ENCODE measurements at places on chromosomes 5 and 9.

- H3K4me1 ChIP-seq: peaks cover 8% of the 10 kb centered on the region
- no peak for DNase-seq
- no peaks in the 10 kb centered on the region for H3K36me3 ChIP-seq
- no peak overlapping the region for H3K4me3 ChIP-seq
- no peak overlapping the region for H3K27ac ChIP-seq
Observed at GRCh38 chr9:86655147-86655546, 292.2 kb downstream of the GAS1 start.

- H3K4me1 ChIP-seq: peaks cover 29% of the 10 kb centered on the region
- no peaks in the 10 kb centered on the region for H3K36me3 ChIP-seq
- H3K27me3 ChIP-seq: no peaks in the 10 kb centered on the region
- H3K27ac ChIP-seq: no peak overlapping the region
- no peak for DNase-seq
Observed at GRCh38 chr5:151280443-151280842, 23.1 kb downstream of the SLC36A3 start.

GRCh38 chr5:93735378-93735777 lies 6.0 kb downstream of the POU5F2 start:
- H3K4me1 ChIP-seq: peaks cover 4% of the 10 kb centered on the region
- H3K27ac ChIP-seq: no peak overlapping the region
- DNase-seq: no peak
- H3K36me3 ChIP-seq: peaks cover 10% of the 10 kb centered on the region
- no peak overlapping the region for H3K4me3 ChIP-seq

DNA sequence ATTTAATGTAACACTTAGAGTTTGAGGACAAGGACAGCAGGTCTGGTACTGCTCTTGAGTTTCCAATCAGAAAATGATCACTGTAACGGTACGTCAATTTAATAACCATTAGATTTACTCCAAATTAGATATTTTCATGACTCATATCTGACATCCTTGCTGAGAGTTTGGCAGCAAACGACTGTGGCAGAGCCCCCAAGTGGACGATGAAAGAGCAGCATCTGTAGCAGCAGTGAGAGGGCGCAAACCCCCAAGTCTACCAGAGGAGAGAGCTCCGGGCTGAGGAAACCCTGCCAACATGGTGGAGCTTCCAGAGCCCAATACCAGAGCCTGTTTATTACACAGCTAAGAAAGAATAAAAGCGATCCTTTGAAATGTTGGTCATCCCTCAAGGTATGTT lies 73.2 kb upstream of the EPB41L4A start:
- no peak for DNase-seq
- peaks cover 3% of the 10 kb centered on the region for H3K36me3 ChIP-seq
- no peak overlapping the region for H3K27ac ChIP-seq
- no peak overlapping the region for H3K4me3 ChIP-seq
- H3K27me3 ChIP-seq: no peaks in the 10 kb centered on the region
- peaks cover 8% of the 10 kb centered on the region for H3K4me1 ChIP-seq

- no peak overlapping the region for H3K27ac ChIP-seq
- no peak for DNase-seq
- peaks cover 4% of the 10 kb centered on the region for H3K36me3 ChIP-seq
- no peak overlapping the region for H3K4me3 ChIP-seq
Observed at GRCh38 chr5:98845878-98846277, 72.4 kb downstream of the RGMB start.

- peaks cover 7% of the 10 kb centered on the region for H3K4me1 ChIP-seq
- H3K27me3 ChIP-seq: no peaks in the 10 kb centered on the region
- H3K36me3 ChIP-seq: no peaks in the 10 kb centered on the region
- H3K4me3 ChIP-seq: no peak overlapping the region
- DNase-seq: no peak
Observed at GRCh38 chr5:161176221-161176620, 324.2 kb upstream of the ATP10B start.

DNA sequence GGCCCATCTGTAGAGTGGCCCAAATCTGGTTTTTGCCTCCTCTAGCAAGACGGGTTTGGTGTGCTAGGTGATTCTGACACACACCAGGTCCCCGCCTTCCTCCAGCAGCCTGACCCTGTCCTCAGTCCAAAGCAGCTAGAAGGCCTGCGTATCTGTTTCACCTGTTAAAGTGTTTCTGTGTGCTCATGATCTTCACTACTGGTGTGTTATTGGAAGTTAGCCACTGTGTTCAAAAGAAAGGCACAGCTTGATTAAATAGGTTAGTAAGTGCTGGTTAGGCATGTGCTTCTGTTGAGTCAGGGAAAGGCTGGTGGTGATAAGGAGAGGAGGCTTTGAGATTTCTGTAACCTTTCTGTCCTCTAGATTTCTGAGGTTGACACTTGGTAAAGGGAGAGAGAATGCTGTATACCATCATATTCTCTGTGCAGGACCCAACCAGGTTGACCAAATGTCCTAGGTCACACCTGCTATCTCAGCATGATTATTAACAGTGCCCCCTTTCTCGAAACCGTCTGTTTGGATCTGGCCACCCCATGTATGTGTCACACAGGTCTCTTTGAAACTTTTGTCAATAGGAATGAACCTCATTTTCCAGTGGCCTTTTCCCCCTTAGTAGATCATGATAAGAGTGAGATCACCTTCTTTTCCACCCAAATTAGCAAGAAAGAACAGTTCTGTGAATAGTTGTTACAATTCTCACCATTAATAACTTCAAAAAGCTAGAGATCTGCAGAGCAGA lies 58.8 kb downstream of the ARHGAP26 start:
- no peak overlapping the region for H3K4me3 ChIP-seq
- no peaks in the 10 kb centered on the region for H3K27me3 ChIP-seq
- peaks cover 29% of the 10 kb centered on the region for H3K4me1 ChIP-seq
- H3K27ac ChIP-seq: no peak overlapping the region
- no peaks in the 10 kb centered on the region for H3K36me3 ChIP-seq

GRCh38 chr9:89425024-89425805 lies 72.7 kb downstream of the SEMA4D start:
- H3K27ac ChIP-seq: no peak overlapping the region
- no peaks in the 10 kb centered on the region for H3K36me3 ChIP-seq
- H3K27me3 ChIP-seq: no peaks in the 10 kb centered on the region
- H3K4me1 ChIP-seq: no peaks in the 10 kb centered on the region
- no peak for DNase-seq
- no peak overlapping the region for H3K4me3 ChIP-seq

DNA sequence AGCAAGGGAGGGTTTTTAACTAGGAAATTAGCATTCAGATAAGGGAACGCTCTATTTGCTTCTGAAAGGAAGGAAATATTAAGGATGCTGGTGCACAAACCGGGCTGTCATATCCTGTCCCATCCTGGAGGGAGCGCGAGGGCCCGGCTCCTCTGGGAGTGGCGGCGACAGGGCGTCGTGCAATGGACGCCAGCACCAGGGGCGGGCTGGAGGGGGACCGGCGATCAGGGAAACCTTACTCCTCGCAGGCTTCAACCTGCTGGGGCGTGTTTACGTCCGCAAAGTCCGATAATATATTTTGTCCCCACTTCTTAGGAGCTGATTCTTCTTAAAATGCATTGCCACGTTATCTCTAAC lies 197.1 kb upstream of the TBCA start:
- peaks cover 14% of the 10 kb centered on the region for H3K4me1 ChIP-seq
- peaks cover 89% of the 10 kb centered on the region for H3K27me3 ChIP-seq
- no peak overlapping the region for H3K27ac ChIP-seq

DNA sequence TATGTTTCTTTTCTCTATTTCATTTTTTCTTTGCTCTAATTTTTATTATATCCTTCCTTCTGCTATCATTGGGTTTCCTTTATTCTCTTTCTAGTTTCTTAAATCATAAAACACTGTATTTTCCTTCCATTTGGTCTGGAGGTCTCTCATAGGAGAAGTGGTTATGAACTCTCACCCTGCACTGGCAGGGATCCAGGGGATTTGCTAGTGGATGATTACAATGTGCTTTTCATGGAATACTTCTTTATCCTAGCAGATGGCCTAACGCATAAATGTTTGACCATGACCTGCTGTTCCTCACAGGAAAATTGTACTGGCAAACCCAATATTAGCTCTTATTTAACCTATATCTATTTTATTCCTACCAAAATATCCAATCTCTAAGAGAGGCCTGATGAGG lies 31.5 kb upstream of the SGCD start:
- no peaks in the 10 kb centered on the region for H3K36me3 ChIP-seq
- H3K4me1 ChIP-seq: no peaks in the 10 kb centered on the region

DNA sequence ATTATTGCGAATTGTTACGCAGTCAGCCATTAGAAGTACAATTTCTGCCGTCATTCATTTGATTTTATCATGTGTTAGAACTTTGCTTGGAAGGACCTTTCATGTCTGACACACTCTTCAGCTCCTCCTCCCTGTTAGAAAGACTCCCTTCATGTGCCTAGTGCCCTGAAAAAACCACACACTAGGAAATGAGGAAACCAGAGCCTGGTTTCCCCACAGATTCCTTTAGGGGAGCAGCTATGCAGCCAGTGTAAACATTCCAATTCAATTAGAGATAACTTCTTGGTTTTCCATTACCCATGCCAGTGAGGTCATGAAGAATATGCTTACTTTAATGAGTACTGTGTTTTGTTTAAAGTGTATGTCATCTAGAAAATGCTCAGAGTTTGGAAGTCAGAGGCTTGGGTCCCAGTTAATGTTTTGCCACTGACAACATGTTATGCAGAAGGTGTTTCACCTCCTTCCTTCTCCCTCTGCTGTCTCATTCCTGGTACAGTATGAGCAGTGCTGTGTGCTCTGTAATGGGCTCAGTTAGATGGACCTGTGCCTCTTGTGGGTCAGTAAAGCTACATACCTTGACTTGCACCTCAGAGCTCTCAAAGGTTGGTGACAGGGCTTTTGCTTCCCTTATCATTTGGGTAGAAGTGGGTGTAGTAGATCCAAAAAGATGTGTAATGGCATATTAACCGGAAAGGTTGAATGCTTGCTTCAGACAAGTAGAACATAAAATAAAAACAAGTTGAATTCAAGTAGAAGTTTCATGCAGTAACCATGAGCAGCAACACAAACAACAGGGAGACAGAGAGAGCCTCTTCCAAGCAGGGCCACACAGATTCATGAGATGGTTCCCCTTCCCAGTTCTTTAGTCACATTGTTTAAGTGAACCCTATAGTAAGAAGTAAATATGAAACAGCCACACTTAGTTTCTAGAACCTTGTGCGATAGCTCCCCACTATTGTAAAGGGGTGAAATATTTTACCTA lies 52.6 kb upstream of the TNFAIP8 start:
- H3K4me3 ChIP-seq: no peak overlapping the region
- peak overlapping the region; percentile 92 for H3K27ac ChIP-seq
- DNase-seq: no peak

GRCh38 chr9:4131946-4132345 lies 167.9 kb downstream of the GLIS3 start:
- no peak for DNase-seq
- H3K4me3 ChIP-seq: no peak overlapping the region
- no peaks in the 10 kb centered on the region for H3K27me3 ChIP-seq
- H3K4me1 ChIP-seq: peaks cover 8% of the 10 kb centered on the region
- H3K27ac ChIP-seq: no peak overlapping the region

DNA sequence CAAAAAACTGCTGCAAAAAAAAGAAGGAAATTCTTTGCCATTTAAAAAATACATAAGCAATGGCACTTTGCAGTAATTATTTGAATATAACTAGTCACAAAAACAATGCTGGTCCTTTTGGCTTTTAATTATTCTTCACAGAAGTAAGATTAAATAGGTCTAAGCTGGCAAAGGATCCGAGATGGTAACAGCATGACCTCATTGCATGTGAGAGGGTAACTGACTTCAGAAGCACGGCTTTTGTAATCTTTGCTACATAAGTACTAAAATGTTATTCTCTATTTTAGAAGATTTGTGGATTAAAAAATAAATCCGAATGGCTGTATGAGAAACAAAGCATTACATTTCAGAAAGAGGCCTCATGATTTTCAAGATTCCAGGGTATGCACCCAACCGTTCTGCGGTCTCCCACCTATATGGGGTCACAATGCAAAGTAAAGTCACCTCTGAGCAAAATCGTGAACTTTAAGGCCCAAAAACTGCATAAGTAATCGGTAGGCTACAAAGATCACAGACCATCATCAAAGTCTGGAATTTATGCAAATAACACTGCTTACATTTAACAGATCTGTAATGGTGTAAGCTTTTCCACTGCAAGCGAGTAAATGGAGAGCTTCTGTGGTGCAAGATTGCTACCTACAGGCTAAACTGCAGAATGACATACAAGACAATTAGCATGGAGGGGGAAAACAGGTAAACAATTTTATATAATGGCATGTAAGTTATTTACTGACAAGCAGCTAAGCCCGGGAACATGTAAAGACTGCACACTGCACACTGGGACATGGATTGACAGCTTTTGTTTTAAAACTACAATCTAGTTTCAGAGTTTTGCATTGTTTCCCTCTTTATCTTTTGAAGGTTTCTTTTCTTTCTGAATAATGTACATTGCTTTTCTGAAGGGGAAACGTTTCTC lies 231.6 kb downstream of the SLF1 start:
- no peaks in the 10 kb centered on the region for H3K36me3 ChIP-seq
- H3K27ac ChIP-seq: no peak overlapping the region
- H3K4me1 ChIP-seq: peaks cover 6% of the 10 kb centered on the region
- H3K27me3 ChIP-seq: no peaks in the 10 kb centered on the region
- no peak for DNase-seq

DNA sequence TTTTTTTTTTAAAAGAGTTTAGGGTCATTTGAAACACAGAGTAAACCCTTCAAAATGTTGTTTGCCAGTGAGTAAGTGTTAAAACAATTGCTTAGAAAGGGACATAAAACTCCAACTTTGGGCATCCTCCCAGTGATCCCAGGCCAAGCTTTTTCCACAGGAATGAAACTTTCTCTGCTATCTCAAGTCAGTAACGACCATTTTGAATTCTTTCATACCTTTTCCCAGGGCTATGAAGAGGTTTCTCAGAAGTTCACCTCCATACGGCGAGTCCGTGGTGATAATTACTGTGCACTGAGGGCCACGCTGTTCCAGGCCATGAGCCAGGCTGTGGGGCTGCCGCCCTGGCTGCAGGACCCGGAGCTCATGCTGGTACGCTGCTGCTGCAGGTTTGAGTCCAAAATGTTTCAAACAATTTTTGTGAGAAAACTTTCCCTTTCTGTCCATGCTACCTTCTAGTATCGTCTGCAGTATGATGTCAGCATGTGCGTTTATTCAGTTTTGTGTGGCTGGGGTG lies 16.8 kb downstream of the OTULIN start:
- DNase-seq: no peak
- H3K27ac ChIP-seq: no peak overlapping the region
- H3K4me1 ChIP-seq: peaks cover 2% of the 10 kb centered on the region
- no peaks in the 10 kb centered on the region for H3K27me3 ChIP-seq
- H3K36me3 ChIP-seq: peaks cover 30% of the 10 kb centered on the region

- DNase-seq: no peak
- H3K4me3 ChIP-seq: no peak overlapping the region
- H3K27ac ChIP-seq: no peak overlapping the region
- H3K27me3 ChIP-seq: no peaks in the 10 kb centered on the region
Observed at GRCh38 chr5:36712706-36713105, 106.3 kb downstream of the SLC1A3 start.

Measured in mesothelial cell of epicardium (in vitro differentiated cells).